SW 1271 (cell line): ENCODE measurements at places on chromosomes 2 and 18.

- DNase-seq: no peak
Observed at GRCh38 chr2:239879423-239880084, 145.6 kb downstream of the NDUFA10 start.

DNA sequence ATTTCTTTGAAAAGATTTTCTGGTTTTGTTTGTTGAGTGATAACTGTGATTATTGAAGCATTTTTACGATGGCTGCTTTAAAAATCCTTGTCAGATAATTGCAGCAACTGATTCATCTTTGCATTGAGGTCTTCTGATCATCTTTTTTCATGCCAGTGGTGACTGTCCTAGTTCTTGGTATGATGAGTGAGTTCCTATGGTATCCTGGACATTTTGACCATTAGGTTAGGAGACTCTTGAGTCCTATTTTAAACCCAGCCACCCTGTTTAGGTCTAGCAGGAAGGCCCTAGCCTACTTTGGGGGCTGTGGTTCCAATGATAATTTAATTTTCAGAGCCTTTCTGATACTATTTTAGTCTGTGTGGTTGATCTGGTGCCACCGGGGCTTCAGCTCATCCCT is 72.7 kb upstream of the REV1 start:
- no peak for DNase-seq

DNA sequence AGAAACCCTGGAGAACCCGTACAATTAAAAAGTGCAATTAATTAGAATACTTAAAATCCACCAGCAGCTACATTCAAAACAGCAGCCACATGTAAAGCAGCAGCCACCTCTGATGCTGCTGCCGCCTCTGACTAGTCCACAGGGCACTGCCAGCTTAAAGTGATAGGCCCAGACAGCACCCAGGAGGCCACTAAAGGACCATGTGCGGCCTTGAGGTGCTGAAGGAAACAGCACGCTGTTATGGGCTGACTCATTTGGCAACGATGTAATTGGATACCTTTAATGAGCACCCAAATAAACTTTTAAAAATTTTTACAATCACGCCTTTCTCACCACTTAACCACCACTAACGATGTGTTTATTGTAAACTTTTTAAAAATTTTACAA is 209.3 kb upstream of the NCKAP5 start:
- DNase-seq: peak; percentile 4

GRCh38 chr2:176999301-176999700 is 213.3 kb upstream of the HNRNPA3 start:
- DNase-seq: no peak

DNA sequence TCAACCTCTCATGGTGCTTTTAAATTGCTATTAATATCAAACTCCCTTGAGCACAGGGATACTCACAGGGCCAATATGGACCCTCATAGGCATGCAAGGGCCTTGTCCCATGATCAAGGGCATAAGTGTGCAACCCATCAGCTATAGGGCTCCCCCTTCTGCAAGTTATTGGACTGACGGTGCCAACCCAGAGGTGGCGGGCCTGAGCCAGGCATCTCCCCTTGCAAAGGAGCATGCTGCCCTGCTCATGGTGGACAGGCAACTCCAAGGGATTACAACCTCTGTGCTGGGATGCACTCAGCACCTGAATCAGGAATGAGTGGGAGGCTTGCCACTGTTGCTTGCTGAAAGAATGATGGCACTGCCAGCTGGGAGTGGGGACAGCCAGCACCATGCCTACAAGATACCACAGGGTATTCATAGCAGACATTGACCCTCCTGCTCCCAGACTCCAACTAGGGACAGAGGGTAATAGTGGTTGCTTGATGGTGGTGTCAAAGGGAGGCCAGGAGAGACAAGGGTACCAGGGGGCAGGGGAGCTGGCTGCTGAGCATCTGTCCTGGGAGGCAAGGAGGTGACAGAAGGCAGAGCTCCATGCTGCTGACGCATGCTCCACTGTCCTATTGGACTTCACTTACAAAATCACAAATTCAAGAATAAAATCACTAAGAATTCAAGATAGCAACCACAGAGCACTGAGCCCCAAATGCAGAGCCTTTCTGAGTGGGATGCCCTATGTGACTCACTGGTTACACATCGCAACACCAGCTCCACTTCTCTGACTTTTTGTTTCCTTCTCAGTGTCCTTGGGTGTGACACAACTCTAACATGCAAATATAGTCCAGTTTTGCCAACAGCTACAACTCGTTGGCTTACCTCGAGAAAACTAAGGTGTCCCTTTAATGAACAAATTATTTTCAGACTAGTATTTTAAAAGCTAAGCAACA is 157.1 kb upstream of the CCDC150 start:
- DNase-seq: no peak

DNA sequence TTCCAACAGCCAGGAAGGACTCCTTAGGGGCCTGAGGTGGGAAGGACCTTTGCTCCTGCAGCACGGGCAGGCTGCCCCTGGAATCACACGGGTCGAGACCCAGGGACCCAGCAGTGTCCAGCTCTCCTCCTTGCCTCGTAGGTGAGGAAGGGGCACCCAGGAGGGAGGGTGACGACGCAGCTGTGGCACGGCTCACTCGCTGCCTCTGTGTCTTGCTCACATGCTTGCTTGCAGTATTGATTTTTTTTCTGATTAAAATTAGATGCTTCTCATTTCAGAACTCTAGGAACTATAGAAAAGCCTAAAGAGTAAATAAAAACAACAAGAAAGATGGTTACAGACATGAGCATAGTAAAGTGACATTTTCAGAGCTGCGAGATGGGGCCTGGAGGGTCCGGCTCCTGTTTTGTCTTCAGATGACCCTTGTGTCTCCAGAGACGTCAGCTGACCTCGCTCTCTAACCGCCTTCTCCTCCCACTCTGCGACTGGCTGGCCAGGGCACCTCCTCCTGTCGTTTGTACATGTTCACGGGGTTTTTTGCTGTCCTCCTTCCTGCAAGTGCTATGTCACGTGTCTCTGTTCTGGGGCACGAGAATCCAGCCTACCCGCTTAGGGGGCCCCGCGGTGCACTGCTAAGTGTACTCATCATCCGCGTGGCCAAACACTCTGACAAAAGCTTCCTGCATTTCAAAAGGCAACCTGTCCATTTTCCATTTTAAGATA is 65.7 kb upstream of the ZNF236 start:
- no peak for DNase-seq

GRCh38 chr2:200756618-200757321 is 54.9 kb upstream of the BZW1 start:
- DNase-seq: peak; percentile 66

DNA sequence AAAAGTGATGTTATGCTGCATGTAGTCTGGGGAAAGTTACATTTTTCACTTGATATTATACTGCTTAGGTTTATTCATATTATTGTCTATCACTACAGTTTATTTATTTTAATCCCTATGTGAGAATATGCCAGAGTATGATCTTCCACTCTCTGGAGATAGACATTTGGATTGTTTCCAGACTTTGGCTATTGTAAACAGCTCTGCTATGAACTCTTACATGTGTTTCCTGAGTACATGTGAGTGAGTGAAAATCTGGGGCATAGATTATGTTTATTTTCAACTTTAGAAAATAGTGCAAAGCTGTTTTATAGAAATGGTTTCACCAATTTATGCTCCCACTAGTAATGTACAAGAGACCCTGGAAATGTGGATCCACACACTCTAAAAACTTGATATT is 49.0 kb upstream of the EPAS1 start:
- DNase-seq: no peak

DNA sequence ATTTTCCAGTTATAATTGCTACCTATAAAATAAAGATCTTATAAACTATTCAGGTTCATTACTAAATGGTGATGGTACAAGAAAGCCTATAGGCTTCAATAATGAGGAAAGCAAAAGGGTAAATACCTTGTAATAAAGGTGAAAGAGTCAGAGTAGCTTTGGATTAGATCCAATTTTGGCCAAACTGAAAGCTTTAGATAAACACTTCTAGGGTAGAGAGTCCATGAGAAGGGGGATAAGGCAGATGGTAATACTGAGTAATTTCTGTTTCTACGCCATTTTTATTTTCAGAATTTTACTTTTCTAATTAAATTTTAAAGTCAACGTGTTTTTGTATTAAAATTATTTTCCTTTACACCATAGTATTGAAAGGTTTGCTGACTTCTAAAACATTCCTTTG is 9.4 kb downstream of the CASP8 start:
- DNase-seq: no peak

DNA sequence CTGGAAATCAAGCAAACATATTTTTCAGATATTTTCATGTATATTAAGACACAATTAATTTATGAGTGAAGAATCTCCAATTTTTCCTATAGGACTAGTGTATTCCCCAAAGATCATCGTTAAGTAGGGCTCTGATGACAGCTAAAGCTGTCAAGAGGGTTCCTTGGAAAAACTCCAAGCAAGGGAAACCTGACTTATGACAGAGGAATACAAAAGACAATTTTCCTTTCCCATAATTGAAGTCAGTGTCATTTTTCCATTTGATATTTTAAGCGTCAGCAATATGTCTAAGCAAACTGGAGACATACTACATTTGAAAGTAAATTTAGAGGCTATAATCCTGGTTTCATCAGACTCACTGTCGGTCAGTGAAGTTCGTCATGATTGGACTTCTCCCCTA is 36.1 kb downstream of the RIT2 start:
- no peak for DNase-seq

DNA sequence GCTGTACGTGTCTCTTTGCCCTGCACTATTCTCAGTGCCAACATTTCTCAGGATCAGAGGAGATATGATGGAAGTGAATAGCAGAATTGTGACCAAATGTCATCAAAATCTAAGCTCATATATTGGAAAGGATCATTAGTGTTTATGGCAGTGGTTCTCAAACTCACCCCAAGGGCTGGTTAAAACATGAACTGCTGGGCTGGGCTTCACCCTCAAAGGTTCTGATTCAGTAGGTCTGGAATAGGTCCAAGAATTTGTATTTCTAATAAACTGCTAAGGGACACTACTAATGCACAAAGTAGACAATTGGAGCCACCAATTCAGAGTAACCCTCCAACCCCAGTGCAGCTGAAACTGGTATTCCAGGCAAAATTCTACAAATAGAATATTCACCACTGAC is 317.9 kb upstream of the UBE2E3 start:
- no peak for DNase-seq

DNA sequence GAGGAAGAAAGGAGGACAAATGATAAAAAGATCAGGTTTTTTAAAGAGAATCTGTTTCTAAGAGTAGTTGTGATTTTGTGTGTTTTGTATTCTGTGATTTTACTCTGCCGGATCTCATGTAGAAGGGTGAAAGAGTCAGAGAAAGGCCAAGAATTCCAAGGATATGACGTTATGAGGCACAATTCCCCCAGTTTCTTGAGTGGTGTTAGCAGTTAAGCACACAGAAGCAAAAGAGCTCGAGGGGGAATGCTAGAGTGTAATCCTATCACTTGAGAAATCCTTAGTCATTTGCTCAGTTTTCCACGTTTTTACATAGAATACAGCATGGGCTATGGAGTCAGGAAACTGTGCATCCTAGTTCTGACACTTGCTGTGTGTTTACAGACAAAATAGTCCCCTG is 34.8 kb downstream of the METTL4 start:
- peak; percentile 15 for DNase-seq

DNA sequence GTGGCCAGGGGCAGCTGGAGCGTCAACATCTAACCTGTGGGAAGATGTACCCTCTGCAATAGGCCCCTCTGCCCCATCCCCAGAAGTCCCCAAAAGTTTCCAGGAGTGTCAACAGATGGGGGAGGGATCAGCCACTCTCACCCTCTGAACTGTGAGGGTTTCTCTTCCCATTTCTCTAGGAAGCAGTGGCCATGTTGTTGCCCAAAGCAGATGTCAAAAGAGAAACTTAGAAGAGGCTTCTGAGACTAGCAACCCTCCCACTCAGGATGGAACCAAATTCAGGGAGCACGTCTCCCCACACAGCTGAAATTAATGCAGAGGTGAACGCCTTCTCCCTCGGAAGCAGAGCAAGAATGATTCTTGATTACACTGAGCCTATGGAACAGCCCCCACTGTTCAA is 70.3 kb downstream of the ARL4C start:
- no peak for DNase-seq

- no peak for DNase-seq
Observed at GRCh38 chr2:223870840-223871611, 33.6 kb upstream of the AP1S3 start.

DNA sequence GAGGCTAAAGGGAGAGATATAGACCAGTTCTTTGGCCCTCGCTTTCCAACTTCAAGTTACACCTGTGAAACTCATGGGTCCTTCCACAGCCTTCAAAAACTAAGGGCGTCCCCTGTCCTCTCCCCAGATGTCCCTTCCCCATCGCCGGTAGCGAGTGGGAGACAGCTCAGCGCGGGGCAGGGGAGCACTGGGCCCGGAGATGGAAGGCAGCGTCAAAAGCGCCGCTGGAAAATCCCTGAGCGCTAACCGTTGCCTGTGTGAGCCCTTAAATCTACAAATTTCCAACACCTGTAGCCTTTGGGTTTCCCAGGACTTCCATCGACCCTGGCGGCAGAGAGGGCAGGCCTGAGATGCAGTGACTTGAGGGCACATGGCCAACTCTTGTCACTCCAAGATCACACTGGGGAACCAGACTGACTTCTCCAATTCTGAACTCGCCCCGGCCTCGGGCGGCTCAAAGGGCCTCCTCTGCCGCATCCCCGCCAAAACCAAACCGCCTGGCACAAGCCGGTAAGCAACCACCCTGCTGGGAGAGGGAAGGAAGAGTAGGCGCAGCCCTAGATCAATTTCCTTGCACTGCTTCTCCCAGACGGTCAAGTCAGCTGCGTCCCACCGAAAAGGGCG is 879 bp upstream of the EPAS1 start:
- no peak for DNase-seq

- DNase-seq: no peak
Observed at GRCh38 chr2:118148133-118148532, 59.9 kb downstream of the INSIG2 start.

- DNase-seq: no peak
Observed at GRCh38 chr2:140770645-140771044, 1360.2 kb downstream of the LRP1B start.

DNA sequence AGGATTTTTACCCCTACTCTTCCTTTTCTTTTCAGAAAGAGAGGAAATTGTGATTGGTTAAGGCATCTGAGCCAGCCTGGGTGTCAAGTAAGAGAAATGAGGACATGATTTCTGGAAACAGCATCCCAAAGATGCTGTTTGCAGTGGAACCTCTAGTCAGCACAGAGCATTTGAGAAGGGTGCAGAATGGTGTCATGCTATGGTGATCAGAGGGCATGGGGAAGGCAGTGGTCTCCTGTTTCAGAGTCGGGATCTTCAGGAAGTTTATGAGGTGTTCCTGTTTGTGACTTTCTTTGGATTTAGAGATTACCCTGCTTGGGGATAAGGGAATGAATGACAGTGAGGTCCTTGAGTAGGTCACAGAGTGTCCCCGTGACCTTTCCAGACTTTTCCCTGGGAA is 117.5 kb downstream of the LYPD6B start:
- no peak for DNase-seq

DNA sequence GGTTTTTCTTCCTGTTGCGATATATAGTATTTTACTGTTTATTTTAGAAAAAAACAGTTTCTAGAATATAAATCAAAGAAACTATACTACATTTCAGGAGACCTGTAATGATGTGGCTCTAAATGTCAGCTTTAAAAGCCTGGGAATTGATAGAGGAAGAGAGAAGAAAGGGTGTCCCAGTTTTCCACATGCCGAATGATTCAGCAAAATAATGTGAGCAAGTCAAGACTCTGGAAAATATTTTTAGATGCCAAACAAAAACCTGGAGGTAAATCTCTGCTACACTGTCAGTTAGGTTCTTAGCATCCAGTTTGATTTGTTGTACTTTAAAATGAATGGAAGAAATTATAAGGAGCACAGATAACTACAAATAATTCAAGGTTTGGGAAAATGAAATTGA is 67.1 kb upstream of the DSG1 start:
- no peak for DNase-seq

- DNase-seq: no peak
Observed at GRCh38 chr2:49291619-49292018, 137.3 kb upstream of the FSHR start.

GRCh38 chr2:831622-832021 is 119.0 kb upstream of the SNTG2 start:
- no peak for DNase-seq
